ENCODE measurements at places on chromosomes 11 and 22.

- no peak for DNase-seq
Observed at GRCh38 chr11:86101941-86102407, 33.1 kb upstream of the PICALM start.

DNA sequence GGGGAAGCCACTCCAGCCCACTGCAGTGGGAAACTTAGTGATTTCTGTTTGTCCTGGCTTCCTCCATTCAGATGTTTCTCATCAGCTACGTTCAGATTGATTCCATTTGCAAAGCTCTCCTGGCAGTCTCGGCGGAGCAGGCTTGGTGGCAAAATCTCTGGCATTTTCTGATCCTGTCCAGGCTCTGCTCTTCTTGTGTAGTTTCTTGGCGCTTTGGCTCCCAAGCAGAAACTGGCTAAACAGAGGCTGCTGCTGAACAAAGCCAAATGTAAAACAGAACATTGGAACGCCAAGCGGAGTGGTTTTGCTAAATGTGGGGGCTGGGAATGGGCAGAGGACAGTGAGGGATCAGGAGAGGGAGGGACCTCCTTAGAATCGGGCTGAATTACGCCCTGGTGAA lies 36.7 kb downstream of the ADAMTS8 start:
- DNase-seq: no peak

GRCh38 chr11:112884012-112884767 lies 77.0 kb upstream of the NCAM1 start:
- no peak for DNase-seq

GRCh38 chr11:108405706-108406105 lies 61.6 kb downstream of the C11orf65 start:
- no peak for DNase-seq

GRCh38 chr11:132064987-132065620 lies 694.7 kb downstream of the NTM start:
- no peak for DNase-seq

GRCh38 chr11:6402061-6402470 lies 11.8 kb downstream of the SMPD1 start:
- DNase-seq: no peak

GRCh38 chr11:131095511-131096185 lies 179.4 kb upstream of the SNX19 start:
- DNase-seq: no peak

DNA sequence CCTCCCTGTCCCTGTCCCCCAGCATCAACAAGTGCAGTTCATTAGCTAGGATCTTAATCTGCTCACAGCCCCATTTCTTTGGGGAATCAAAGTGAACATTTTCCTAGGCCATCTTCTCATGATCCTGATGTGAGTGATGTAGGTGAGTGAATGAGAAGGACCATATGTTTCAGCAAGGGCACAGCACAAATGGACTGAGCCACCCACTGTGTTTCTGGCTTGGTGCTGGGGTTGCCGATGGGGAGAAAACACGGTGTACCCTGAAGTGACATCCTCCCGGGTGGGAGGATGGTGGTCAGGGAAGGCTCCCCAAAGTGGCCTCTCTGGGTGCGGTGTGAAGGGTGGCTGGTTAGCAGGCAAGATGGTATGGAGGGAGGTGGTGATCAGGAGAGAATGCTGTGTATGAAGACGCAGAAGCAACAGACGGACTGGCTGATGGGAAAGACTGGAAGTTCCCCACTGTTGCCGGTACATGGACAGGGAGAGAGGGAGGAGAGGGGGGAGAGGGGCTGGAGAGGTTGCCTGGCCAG lies 72.2 kb downstream of the JAM3 start:
- no peak for DNase-seq

GRCh38 chr22:16917144-16918003 lies 90.6 kb downstream of the GAB4 start:
- DNase-seq: peak; percentile 80

DNA sequence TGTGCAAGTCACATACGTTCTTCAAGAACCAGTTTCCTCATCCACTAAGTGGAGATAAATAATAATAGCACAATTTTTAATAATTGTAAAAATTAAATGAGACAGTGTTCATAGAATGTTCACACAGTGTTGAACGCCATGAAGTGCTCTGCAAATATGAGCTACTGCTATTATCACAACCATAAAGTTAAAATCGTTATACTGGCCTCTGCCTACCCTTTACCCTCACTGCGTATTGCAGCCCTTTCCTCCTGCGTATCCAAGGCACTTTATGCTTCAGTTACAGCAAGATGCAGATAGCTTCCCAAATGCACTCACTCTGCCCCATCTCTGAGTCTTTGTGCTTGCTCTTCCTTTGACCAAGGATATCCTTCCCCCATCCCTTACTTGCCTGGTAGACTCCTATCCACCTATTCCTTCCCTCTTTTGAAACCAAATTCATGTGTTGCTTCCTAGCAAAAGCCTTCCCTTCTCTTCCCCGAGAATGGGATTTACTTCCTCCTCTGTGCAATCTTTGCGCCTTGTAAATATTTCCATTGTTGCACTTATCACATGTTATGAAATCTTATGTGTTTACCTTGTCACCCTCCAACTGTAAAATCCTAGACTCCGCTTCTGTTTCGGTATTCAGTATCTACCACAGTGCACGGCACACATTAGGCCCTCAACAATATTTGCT lies 196.9 kb downstream of the ADAMTS15 start:
- DNase-seq: no peak

DNA sequence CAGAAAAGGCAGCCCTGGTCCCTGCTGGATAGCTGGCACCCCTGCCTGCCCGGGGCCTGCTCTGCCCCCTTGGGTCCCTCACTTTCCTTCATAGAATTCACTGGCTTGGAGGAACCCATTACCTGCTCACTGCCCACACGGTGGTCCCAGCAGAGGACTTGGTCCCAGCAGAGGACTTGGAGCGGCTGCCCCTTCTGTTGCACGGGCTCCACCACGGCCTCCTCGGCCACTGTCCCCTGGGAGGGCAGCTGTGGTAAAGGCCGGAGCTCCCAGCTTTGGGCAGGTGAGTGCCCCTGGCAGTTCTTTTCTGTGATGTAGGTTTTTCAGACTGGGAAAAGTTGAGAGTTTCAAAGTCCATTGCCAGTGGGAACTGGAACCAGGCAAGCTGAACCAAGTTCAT lies 25.9 kb downstream of the BRSK2 start:
- DNase-seq: no peak

GRCh38 chr22:47788461-47788860 lies 1026.0 kb downstream of the TBC1D22A start:
- no peak for DNase-seq

GRCh38 chr11:26649884-26650283 lies 72.0 kb downstream of the SLC5A12 start:
- DNase-seq: peak; percentile 83

- peak; percentile 69 for DNase-seq
Observed at GRCh38 chr11:15807827-15808226, 548.5 kb downstream of the SOX6 start.

GRCh38 chr11:85709941-85710702 lies 24.1 kb upstream of the CCDC89 start:
- no peak for DNase-seq

DNA sequence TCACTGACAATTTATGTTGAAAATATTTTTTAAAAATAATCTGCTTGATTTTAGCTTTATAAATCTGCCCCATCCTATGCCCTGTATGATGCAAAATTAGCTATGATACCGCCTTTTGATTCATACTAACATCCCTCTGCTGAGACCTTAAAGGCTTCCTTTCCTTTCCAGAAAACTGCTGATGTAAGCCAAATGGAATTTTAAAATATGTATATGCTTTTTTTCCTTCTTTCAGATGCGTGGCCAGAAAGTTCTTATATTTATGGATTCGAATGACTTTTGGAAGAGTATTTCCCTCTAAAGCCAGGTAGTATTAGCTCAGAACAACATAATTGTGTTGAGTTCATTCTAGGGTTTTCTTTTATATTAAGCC lies 34.5 kb downstream of the SFI1 start:
- peak; percentile 13 for DNase-seq

- no peak for DNase-seq
Observed at GRCh38 chr22:30423301-30423958, 2.1 kb upstream of the MTFP1 start.

DNA sequence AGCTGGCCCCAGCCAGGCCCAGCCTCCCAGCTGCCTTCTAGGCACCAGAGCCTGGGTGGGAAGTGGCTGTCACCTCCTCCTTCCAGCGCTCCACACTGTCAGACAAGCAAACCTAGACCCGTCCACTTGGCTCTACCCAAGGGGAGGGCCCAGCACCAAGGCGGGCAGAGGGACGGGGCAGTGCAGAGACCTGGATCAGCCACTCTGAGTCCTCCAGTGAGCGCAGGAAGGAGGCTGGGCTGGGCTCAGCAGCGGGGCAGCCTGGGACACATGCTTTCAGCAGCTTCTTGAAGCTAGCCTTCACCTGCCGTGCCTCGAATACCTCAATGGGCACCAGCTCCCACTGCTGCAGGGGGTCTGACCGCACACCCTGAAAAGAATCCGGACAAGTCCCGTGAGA lies 18.8 kb downstream of the SBF1 start:
- DNase-seq: no peak

GRCh38 chr11:59000003-59000402 lies 60.7 kb downstream of the GLYATL1 start:
- no peak for DNase-seq

DNA sequence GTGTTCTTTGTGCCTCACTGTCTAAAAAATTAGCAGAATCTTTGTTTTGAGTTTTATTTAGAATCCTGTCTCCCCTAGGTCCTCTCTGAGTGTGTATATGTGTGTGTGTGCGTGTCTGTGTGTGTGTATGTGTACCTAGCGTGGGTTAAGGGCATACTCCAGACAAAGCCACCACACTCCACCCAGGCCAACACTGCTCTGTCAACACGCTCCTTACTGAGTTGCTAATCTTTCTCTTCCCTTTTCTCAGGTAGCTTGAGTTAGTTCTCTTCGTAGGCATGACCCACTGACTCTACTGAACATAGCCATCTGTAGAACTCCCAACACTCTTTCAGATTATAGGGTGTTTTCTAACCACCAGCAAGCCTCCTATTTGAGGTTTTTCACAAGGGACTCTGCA lies 131.1 kb downstream of the LRRC4C start:
- no peak for DNase-seq

- no peak for DNase-seq
Observed at GRCh38 chr22:46659791-46660186, 39.6 kb downstream of the GRAMD4 start.

GRCh38 chr11:14373941-14374646 lies 15.1 kb upstream of the RRAS2 start:
- DNase-seq: peak; percentile 75

DNA sequence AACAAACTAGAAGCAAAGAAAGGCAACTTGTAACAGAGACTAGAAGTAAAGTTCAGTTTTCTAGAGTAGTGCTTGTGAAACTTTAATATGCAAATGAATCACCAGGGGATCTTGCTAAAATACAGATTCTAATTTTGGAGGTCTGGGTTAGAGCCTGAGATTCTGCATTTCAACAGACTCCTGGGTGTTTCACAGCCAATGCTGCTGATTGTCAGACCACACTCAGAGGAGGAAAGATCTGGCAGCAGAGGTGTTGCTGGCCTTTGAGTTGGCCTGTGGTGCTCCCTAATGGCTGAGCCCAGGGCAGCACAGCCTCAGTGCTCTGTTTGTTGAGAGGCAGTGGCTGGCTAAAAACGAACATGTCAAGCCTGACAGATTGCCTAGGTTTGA lies 5.4 kb downstream of the CRY2 start:
- DNase-seq: peak; percentile 48

DNA sequence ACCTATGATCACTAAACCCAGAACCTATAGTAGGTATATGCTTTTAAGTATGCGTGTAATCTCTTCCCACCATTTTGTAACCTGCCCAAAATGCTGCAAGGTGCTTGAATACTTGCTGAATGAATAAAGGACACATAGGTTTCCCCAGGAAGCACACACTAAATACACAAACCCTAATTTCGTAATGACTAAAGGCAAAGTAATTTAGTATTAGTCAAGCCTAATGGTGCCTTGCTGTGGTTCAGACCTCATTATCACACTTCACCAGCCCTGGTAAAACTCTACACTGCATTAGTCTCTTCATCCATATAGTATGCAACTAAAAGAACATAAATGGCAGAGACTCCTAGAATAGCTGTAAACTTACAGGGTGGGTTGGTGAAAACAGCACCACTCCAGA lies 289.0 kb upstream of the PITPNB start:
- no peak for DNase-seq

DNA sequence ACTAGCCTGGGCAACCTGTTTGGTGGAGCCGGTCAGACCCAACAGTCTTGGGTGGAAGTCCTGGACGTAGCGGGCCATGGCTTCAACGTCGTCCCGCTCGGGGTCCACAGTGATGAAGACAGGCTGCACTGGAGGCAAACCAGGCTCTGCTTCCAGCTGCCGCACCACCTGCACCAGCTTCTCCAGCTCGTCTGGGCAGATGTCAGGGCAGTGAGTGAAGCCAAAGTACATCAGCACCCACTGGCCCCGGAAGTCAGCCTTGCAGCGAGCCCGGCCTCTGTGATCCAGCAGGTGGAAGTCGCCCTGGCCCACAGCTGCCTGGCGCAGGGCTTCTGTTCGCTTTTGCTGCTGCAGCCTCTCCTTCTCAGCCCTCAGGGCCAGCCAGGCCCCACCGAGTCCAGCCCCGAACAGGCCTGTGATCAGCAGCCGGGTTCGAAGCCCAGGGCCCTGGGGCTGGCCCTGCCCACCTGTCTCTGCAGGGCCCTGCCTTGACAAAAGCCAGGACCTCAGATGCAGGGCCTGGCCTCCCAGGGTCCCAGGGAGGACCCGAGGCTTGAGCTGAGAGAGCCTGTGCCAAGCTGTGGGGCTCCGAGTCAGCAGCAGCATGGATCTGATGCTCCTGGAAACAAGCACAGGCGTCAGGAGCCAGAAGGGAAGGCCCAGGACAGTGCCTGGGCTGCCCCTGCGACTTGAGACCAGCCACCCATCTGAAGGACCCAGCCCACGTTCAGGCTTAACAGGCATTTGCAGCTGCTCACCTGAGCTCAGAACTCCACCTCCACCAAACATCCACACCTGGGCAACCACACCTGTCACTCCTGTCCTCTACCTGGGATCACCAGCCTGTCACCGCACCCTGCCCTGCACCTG lies 1.4 kb downstream of the SCO2 start:
- no peak for DNase-seq

- DNase-seq: no peak
Observed at GRCh38 chr22:29212743-29213142, 7.0 kb downstream of the EMID1 start.

GRCh38 chr11:24619900-24620299 lies 123.0 kb downstream of the LUZP2 start:
- no peak for DNase-seq

DNA sequence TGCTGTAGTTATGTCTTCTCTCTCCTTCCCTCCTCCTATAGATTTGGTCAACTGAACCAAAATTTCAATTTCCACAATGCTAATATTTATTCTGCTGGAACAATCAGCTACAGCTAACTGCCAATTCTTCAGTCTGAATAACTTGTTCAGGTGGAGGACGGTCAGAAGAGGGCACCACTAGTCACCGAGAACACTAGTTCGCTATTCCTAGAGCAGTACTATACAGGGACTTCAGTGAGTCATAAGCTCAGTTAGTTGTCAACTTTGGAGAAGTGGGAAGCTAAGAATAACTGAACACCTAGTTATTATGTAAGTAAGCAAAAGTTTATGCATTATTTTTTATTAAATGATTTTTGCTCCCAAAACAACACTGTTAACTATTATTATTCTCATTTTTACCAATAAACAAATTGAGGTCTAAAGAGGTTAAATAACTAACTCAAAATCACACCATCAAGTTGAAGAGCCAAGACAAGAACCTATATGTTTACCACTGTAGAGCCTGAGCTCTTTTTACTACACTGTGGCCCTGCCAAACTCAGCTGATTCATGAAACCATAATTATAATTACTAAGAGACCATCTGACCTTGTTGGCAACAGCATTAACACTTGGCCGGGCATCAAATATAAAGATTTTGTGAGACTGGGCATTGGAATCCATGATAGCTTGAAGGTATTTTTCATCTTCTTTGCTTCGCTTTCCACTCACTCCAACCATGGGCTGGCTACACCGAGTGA lies 59.0 kb downstream of the CEP57 start:
- peak; percentile 65 for DNase-seq
